ENCODE measurements at places on chromosomes 4 and X. TPM values are rescaled to one million over a fixed set of nuclear protein-coding genes. Genes with fewer than 3 reads are reported as not detected.

The ANKRD50 gene
- total RNA-seq: 0.57 TPM

DNA sequence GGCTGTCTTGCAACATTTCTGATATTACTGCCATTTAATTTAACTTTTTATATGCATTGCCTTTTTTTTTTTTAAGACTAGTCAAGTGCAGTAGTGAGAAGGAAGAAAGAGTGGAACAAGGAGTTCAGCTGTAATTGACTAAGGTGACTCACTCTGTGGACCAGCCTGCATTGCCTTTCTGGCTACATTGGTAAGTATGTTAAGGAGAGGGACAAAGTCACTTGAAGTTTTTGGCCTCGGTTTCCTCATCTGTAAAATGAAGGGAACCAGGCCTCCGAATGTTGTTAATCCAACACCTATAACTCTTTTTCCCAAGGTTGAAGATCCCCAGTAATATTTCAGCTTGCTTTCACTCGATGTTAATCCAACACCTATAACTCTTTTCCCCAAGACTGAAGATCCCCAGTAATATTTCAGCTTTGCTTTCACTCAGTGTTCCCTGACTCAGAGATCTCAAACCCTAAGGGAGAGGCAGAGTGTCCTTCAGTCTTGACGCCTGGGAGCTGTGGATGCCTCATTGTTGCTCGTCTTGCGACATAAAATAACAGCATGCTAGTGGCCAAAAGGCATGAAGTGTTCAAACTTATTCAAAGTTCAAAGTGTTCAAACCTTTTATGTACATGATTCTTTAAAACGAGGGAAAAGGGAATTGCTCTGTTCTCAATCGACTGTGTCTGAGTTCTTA, 102.0 kb downstream of the SORBS2 start:
- DNase-seq: no peak

GRCh38 chrX:39019056-39019455, 217.8 kb downstream of the MID1IP1 start:
- no peak for DNase-seq

- no peak for DNase-seq
These were observed 46.5 kb downstream of the ADGRG2 start for GRCh38 chrX:19075754-19076153.

The LUZP4 gene
- total RNA-seq: not detected

DNA sequence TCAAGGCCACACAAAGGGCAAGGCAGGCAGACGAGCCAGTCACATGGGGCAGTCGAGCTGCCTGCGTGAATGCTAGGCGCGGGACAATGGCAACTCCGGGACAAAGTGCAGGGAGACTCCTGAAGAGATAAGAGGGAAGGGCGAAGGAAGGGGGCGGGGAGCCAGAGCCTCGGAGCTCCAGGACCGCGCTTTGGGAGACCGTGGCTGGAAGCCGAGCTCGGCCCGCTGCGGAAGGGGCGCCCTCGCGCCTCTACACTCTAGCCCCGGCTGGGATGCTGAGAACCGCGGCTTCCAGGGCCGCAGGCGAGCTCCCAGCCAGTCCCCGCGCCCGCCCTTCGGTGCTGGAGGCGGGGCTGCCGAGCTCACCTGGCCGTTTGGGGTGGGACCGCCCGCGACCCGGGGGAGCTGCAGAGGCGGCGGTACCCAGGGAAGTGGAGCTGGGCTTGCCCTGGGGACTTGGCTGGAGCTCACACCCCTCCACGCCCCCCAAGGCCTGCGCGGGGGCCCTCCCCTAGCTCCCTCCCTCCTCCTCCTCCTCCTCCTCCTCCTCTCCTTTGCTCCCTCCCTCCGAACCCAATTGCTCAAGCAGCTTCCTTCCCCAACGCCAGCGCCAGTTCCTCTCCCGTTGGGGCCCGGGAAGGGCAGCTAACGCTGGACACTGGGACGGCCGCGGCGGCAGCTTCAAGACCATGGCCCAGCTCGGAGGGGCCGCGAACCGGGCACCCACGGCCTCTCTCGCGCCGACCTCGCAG, at the start of gene SOWAHD:
Gene SOWAHD, plus strand, starts transcription at position 610 of the 752 bp plus-strand sequence. Its CDS starts 80 bp downstream, at position 690.
- DNase-seq: no peak

The RASL11B gene
- total RNA-seq: 0.24 TPM

GRCh38 chr4:106165351-106166010, 150.5 kb downstream of the TBCK start:
- DNase-seq: no peak

GRCh38 chrX:3779546-3779945, 66.1 kb upstream of the PRKX start:
- DNase-seq: no peak

GRCh38 chr4:20341134-20341738, 89.5 kb downstream of the SLIT2 start:
- DNase-seq: no peak

- DNase-seq: no peak
These were observed 25.4 kb downstream of the FGFBP1 start for GRCh38 chr4:15912961-15913630.

GRCh38 chr4:3489451-3489962, 26.4 kb downstream of the DOK7 start:
- DNase-seq: peak; percentile 30

- no peak for DNase-seq
These were observed 158.3 kb downstream of the CPE start for GRCh38 chr4:165537028-165537648.

- DNase-seq: no peak
These were observed 67.4 kb downstream of the ENPP6 start for GRCh38 chr4:184150102-184150839.

The CT47B1 gene
- total RNA-seq: not detected

GRCh38 chrX:85111347-85111746, 107.7 kb downstream of the APOOL start:
- DNase-seq: peak; percentile 16

GRCh38 chrX:132292793-132293192, 73.5 kb upstream of the RAP2C start:
- DNase-seq: peak; percentile 33

The AKAP14 gene
- total RNA-seq: not detected

The TNIP3 gene
- 1.8 TPM for total RNA-seq

- no peak for DNase-seq
These were observed 53.6 kb downstream of the KLHL13 start for GRCh38 chrX:118062817-118063615.

- no peak for DNase-seq
These were observed 18.5 kb downstream of the ADRA2C start for GRCh38 chr4:3784454-3785291.

DNA sequence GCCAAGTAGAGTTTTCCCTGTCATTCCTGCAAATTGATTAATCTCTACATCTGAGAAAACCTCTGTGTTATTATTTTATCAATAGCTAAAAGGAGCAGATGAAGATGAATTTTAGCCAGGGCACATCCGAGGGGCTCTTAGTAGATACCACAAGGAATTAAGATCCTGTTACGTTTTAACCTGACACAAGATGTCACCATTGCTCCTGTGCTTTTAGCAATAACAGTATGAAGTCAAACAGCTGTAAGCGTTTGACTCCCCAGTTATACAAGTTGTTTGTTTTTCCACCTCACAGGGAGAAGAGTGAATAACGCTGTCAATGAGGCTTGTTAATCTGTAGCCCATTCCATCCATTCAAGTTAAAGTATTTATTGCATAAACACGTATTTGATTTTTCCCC, 76.0 kb upstream of the AP1S2 start:
- DNase-seq: no peak

The TCEAL7 gene
- not detected for total RNA-seq

The ARMCX1 gene
- total RNA-seq: 3.0 TPM

DNA sequence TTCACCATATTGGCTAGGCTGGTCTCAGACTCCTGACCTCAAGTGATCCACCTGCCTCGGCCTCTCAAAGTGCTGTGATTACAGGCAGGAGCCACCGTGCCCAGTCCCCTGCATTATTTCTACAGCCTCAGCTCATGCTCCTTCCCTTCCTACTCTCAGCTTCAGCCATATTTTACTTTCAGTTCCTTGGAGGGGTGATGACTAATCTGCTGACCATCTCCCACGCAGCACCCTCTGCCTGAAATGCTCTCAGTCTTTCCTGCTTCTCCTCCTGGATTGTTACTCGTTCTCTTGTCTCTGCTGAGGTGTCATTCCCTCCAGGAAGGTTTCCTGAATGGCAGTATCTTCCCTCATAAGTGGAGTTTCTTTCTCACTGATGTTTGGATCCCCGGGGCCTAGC, 63.3 kb downstream of the MOSPD2 start:
- no peak for DNase-seq

DNA sequence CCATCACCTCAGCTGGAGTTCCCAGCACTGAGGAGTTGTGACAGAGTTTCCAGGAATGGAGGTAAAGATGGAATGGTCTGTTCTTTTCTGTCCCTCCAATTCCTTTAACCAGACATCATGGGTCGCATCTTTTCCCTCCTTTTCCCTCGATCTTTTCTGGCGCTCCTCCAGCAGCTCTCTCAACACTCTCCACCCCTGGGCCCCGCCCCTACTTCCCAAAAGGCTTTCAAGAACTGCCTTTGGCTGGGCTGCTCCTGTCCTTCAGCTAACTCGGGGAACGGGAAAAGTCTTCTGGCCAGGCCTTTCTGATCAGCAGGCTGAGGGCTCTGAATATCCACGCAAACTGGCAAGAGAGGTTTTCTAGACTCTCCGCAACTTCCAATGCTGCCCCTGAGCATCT, 34.0 kb downstream of the UTP14A start:
- DNase-seq: no peak

DNA sequence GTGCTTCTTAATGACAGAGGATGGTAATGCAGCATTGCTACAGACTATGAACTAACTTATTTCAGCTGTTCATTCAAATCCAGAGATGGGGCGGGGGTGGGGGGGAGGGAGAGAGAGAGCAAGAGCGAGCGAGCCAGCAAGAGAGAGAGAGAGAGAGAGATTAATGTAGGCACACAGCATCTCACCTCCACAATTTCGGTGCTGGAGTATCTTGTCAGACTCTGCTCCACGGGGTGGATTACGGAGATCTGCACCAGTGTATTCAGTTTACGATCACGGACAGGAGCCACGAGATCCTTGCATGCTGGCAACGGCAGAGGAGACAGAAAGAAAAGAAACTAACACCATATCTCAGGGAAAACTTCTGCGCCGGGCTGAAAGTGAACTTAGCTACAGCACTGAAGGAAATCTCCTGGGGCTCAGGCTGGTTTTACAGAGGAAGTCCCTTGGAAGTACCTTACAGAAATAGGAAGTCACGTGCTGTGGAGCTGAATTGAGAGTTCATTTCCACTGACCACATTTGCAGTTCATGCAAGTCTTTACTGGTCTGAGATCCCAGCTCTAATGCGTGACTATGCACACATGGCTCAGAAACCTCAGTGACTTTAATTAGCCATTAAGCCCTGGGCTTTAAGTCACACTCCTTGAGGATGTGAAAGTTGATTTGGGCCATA, 440.9 kb downstream of the INPP4B start:
- DNase-seq: peak; percentile 75

- no peak for DNase-seq
These were observed 52.4 kb downstream of the SCFD2 start for GRCh38 chr4:53313510-53313909.

- DNase-seq: peak; percentile 91
These were observed 50.8 kb upstream of the TRIM2 start for GRCh38 chr4:153153339-153153871.

GRCh38 chr4:76821641-76822040, 76.3 kb downstream of the SOWAHB start:
- no peak for DNase-seq

The MAGEE2 gene
- total RNA-seq: not detected

DNA sequence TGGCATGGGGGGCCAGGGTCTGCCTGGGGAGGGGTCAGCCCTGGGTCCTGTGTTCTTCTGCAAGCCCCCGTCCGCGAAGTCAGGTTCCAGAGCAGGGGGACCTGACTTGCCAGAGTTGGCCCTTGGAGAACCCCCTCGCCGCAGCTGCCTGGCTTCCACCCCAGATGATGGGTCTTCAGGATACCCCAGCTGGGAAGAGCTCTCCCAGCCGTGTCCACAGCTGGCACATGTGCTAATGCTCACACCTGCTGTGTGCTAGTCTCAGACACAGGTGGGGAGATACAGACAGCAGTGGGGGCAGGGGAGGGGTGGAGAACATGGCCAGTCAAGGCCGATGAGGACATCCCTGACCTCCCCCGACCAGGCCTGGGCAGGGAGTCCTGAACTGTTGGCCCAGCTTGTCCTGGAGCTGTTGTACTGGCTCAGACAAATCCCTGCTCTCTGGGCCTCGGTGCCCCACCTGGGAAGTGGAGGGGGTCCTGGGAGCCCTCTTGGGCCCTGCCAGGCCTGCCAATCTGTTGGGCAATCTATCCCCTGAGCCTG, 3.5 kb downstream of the ADRA2C start:
- DNase-seq: no peak

DNA sequence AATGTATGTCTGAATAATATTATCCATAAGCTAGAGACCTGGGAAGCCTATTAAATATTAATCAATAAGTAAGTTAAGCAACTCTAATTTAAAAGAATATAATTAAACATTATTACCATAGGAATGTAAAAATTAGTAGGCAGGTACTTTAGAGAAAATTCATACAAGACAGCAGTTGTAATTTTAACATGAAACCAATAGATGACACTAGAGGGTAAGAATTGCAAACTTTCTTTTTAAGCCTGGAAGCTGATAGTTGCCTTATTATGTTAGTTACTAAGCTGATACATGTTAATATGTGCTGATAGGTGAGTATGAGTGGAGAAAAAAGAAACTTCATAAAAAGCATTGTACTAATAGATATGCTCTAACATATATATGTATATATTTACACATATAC, 1157.4 kb downstream of the FAM133A start:
- no peak for DNase-seq

The VEGFC gene
- not detected for total RNA-seq

DNA sequence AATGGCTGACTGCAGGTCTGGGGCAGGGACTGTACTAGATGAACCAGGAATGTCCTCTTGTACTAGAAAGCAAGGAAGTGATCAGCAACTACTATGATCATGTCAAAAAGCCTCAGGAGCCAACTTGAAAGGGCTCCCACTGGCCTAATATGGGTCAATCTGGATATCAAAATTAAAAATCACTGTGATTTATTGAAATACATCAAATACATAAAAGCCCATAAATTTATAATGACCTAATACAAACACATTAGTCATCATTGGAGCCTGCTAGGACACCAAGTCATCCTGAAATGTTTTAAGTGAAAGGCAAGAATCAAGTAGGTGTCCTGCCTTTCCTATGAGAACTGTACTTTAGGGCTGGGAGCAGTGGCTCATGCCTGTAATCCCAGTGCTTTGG, 70.5 kb upstream of the KLHL13 start:
- no peak for DNase-seq

DNA sequence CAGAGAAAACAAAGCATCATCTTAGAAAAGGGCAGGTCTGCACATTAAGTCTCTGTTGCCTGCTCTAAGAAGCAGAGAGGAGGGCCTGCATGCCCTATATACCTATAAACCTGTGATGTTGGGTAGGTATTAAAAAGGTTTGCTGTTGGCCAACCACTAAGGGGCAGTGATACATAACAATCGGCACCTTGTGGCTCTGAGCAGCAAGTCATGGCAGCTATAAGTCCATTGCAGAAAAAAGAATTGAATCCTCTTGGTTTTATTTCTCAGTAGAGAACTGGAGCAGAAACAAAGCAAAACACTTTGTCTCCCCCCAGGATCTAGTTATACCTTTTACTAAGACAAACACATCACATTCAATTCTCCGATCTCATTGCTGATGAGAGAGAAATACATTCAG, 1364.4 kb downstream of the STIM2 start:
- DNase-seq: no peak

GRCh38 chrX:12339921-12340320, 201.6 kb downstream of the FRMPD4 start:
- no peak for DNase-seq

The SPACA5B gene
- not detected for total RNA-seq

All from activated naive CD4-positive, alpha-beta T cell treated with anti-CD3 and anti-CD28 coated beads for 36 hours (primary cell).